ENCODE measurements at places on chromosomes 3 and 15. TPM values are rescaled to one million over a fixed set of nuclear protein-coding genes. Genes with fewer than 3 reads are reported as not detected.

GRCh38 chr15:67521029-67521782 lies at the start of gene C15orf61:
Gene C15orf61 (plus strand): TSS chr15:67521131. CDS start chr15:67521249, 118 bp downstream.
- peaks cover 18% of the 10 kb centered on the region for H3K4me1 ChIP-seq
- DNase-seq = peak; percentile 93
- peak within 1 kb of the TSS; percentile 97 for H3K27ac ChIP-seq
- H3K27me3 ChIP-seq = no peaks in the 10 kb centered on the region
- H3K36me3 ChIP-seq = peaks cover 6% of the 10 kb centered on the region
- peak within 1 kb of the TSS; percentile 85 for H3K4me3 ChIP-seq

- no peak overlapping the region for H3K4me3 ChIP-seq
- peak overlapping the region; percentile 25 for H3K27ac ChIP-seq
- H3K4me1 ChIP-seq = peaks cover 27% of the 10 kb centered on the region
- peak; percentile 19 for DNase-seq
These were observed 138.6 kb upstream of the MEF2A start for GRCh38 chr15:99427210-99427609.

DNA sequence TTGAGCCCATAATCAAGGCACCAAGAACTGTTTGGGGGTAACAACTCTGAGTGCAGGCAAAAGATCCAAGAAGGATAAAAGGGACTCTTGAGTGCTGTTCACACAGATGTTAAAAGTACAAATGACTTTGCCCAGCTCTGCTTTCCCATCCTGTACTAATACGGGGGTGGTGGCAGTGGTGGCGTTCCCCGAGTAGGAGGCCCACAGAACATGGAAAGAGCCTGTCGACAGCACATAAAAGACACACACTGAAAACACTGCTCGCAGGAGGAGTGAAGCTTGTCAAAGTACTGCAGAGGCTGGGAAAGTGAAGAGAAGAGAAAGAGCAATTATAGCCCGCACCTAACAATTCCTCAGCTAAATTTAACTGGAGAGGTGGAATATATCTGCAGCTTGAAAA lies 40.9 kb downstream of the HACD2 start:
- H3K27ac ChIP-seq = no peak overlapping the region
- no peaks in the 10 kb centered on the region for H3K27me3 ChIP-seq
- H3K4me1 ChIP-seq = peaks cover 5% of the 10 kb centered on the region
- no peak for DNase-seq
- H3K36me3 ChIP-seq = peaks cover 2% of the 10 kb centered on the region
- H3K4me3 ChIP-seq = no peak overlapping the region

DNA sequence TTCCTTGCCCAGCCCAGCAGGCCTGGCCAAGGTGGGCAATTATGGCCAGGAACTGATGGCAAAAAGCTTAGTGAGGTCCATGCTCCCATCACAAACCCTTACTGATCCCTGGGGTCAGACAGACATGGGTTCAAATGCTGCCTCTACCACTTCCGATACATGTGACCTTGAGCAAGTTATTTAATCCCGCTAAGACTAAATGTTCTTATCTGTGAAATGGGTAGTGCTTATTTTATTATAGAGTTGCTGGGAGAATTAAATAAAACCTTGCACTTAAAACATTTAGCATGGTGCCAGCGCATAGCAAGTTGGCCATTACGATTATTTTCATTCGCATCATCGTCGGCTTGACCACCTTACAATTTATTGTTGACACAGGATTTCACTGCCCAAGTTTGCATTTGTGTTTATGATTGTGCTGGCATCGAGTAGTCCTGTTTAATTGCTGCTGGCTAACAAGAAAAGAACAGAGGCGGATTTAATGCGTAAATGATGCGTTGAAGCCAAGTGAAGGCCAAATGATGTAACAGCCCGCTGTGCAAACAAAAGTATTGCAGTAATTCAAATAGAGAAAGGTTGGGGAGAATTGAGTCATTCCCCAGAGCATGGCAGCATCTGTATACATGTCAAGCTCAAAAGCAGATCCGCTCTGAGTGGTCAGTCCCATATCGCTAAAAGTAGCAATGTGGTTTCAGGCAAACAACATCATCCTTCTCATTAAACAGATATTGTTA lies 7.3 kb upstream of the FURIN start:
- DNase-seq = no peak
- H3K4me3 ChIP-seq = no peak overlapping the region
- no peaks in the 10 kb centered on the region for H3K36me3 ChIP-seq
- no peak overlapping the region for H3K27ac ChIP-seq

DNA sequence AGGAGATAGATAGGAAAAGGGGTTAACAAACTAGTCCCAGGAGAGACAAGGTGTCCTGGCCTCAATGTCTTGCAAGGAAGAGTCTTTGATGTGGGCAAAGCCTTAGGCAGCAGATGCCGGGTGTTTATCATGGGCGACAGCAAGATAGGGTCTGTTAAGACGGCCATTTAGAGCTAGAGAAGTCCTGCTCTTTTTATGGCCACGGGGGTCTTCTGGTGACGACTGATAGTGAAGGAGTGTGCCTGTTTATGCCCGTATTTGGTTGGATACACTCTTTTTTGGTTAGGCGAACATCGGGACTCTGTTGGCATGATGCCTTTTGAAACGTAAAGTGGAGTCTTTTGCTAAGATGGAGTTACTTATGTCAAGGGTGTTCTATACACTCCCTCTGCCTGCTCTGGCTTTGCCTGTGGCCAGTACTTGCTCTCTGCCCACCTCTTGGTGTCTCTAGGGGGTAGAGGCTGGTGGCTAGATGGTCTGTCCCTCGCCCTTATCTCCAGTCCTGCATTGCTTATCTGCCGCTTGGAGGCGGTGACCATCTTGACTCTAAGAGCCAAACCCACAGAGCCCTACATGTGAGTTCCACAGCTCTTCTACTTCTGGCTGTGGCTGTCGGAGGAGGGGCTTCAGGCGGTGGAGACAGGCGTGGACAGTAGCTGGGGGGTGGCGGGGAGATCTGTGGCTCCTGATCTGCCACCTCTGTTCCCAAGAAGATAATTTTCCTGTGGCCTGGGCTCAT lies 55.8 kb upstream of the ZBTB38 start:
- peaks cover 40% of the 10 kb centered on the region for H3K4me1 ChIP-seq
- H3K27ac ChIP-seq = peak overlapping the region; percentile 100
- DNase-seq = no peak
- no peaks in the 10 kb centered on the region for H3K27me3 ChIP-seq

DNA sequence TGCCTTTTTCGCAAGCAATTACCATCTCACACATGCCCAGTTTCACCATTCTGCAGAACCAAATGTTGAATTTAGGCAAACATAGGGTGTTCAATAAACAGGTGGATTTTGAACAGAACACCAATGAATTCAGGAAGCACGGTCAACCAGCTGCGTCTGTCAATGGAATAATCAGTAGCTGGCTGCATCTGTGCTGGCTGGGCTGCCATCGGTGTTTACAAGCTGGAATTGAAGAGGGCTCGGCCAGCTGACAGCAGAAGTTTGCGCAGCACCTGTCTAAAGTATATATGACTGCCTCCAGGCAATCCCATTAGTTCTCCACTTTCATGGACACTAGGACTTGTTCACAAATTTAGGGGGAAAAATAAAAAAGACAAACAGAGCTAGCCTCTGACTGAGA lies 996.4 kb upstream of the CFAP20DC start:
- H3K27ac ChIP-seq = no peak overlapping the region
- H3K36me3 ChIP-seq = peaks cover 14% of the 10 kb centered on the region
- H3K4me3 ChIP-seq = no peak overlapping the region
- peaks cover 17% of the 10 kb centered on the region for H3K4me1 ChIP-seq
- DNase-seq = no peak
- H3K27me3 ChIP-seq = no peaks in the 10 kb centered on the region

DNA sequence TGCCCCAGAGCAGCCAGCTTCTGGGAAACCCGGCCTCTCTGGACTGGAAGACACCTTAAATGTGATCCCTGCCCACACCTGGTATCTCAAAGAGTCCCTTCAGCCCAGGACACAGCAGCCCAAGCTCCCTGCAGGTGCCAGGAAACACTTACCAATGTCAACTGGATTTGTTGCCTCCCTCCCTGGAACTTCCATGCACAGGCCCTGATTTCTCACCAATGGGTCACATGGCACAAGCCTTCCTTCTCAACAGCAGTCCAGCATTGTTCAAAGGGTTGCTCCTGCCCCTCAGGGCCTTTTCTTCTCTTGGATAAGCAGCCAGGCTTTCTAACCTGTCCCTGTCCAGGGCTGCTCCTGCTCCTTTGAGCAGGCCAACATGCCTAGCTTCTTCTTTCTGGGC lies 31.6 kb downstream of the ANP32A start:
- H3K27me3 ChIP-seq = no peaks in the 10 kb centered on the region
- peaks cover 7% of the 10 kb centered on the region for H3K36me3 ChIP-seq
- H3K4me3 ChIP-seq = no peak overlapping the region
- no peak for DNase-seq

- H3K4me3 ChIP-seq = peak overlapping the region; percentile 79
- peaks cover 18% of the 10 kb centered on the region for H3K36me3 ChIP-seq
- H3K27me3 ChIP-seq = no peaks in the 10 kb centered on the region
- peak overlapping the region; percentile 84 for H3K27ac ChIP-seq
These were observed 23.5 kb downstream of the EXOG start for GRCh38 chr3:38519651-38520050.

GRCh38 chr3:184209146-184209923 lies 20.1 kb upstream of the VWA5B2 start:
- H3K4me3 ChIP-seq = no peak overlapping the region
- no peaks in the 10 kb centered on the region for H3K36me3 ChIP-seq
- H3K4me1 ChIP-seq = no peaks in the 10 kb centered on the region
- no peak for DNase-seq

GRCh38 chr15:64731805-64732151 lies 43.6 kb downstream of the RBPMS2 start:
- H3K4me3 ChIP-seq = no peak overlapping the region
- no peaks in the 10 kb centered on the region for H3K27me3 ChIP-seq
- peaks cover 10% of the 10 kb centered on the region for H3K4me1 ChIP-seq
- no peak overlapping the region for H3K27ac ChIP-seq
- no peak for DNase-seq

DNA sequence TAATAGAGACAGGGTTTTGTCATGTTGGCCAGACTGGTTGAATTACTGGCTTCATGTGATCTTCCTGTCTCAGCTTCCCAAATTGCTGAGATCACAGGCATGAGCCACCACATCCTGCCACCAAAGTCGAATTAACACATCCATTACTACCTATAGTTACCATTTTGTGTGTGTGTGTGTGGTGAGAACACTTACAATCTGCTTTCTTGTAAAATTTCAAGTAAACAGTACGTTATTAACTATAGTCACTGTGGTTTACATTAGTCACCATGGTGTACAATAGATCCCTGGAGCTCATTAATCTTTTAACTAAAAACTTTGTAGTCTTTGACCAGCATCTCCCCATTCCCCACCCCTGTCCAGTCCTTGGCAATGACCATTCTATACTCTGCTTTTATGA lies 270.0 kb downstream of the NAALADL2 start:
- no peak for DNase-seq
- no peaks in the 10 kb centered on the region for H3K27me3 ChIP-seq
- no peak overlapping the region for H3K27ac ChIP-seq
- H3K4me3 ChIP-seq = no peak overlapping the region
- H3K36me3 ChIP-seq = no peaks in the 10 kb centered on the region

DNA sequence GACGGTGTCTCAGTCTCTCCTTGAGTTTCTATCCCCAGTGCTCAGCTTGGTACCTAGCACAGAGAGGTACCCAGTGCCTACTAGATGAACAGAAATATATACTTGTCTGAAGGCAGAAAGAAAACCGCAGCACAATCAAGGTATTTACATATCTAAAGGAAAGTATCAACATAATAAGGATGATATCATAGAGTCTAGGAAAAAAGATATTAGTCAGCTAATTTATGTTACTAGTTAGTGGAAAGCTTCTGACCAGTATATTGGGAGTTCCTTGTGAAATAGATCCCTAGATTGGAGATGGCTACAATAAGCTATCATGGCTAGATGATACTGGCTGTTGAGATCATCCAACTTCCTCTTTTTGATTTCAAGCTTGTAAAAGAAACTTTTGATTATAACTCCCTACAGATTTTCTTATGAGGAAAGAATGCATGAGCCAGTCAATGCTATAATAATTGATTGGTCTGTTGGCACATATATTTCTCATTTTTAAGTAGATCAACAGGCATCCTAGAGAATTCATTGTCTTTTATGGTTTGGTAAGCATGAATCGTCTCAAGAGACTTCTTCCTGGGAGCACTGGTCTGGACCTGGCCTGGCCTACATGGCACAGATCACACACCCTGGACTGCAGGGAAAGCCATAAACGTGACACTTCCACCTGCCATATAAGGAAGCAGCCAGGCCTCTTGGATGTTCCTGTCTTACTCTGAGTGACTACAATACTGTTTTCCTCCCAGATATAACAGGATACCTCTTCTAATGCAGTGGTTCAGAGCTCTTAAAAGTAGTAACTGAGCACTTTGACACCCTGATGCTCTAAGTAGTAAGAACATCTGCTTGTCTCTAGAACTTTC lies 60.7 kb downstream of the IMPG2 start:
- H3K27me3 ChIP-seq = no peaks in the 10 kb centered on the region
- H3K4me3 ChIP-seq = no peak overlapping the region
- peaks cover 8% of the 10 kb centered on the region for H3K36me3 ChIP-seq
- H3K4me1 ChIP-seq = peaks cover 5% of the 10 kb centered on the region

Gene PEX5L
- total RNA-seq = not detected
